ENCODE measurements at places on chromosomes 5 and 9. TPM values are rescaled to one million over a fixed set of nuclear protein-coding genes. Genes with fewer than 3 reads are reported as not detected.

TMED7 gene
- total RNA-seq, result 132 TPM

MRPL22 gene
- total RNA-seq, result 58.1 TPM

NTRK2 gene
- total RNA-seq, result not detected

SPAG8 gene
- not detected for total RNA-seq

OSMR gene
- total RNA-seq, result 97.7 TPM

NCBP1 gene
- 28.8 TPM for total RNA-seq

HTR1A gene
- total RNA-seq, result not detected

LMX1B gene
- 11.2 TPM for total RNA-seq

HAPLN1 gene
- not detected for total RNA-seq

SPATA31C1 gene
- not detected for total RNA-seq

GMCL2 gene
- not detected for total RNA-seq

DOLK gene
- total RNA-seq, result 17.6 TPM

PPP3R2 gene
- not detected for total RNA-seq

LCN1 gene
- total RNA-seq, result not detected

KCNV2 gene
- not detected for total RNA-seq

CCDC69 gene
- total RNA-seq, result 0.61 TPM

MEGF10 gene
- total RNA-seq, result not detected

TNFSF15 gene
- 1.3 TPM for total RNA-seq

KCNMB1 gene
- not detected for total RNA-seq

ENDOG gene
- 30.8 TPM for total RNA-seq

ZBTB26 gene
- 3.4 TPM for total RNA-seq

CDC26 gene
- total RNA-seq, result 39.2 TPM

FST gene
- 507 TPM for total RNA-seq

SPATA31E1 gene
- total RNA-seq, result not detected

PKD2L2 gene
- not detected for total RNA-seq

IL33 gene
- 0.94 TPM for total RNA-seq

PCDHGA10 gene
- 7.9 TPM for total RNA-seq

IL7R gene
- total RNA-seq, result 1.0 TPM

OCLN gene
- total RNA-seq, result 38.5 TPM

TYRP1 gene
- total RNA-seq, result not detected

SHISAL2B gene
- not detected for total RNA-seq

AK8 gene
- 1.2 TPM for total RNA-seq

PCDHGA7 gene
- total RNA-seq, result 4.7 TPM

FAM78A gene
- total RNA-seq, result 0.67 TPM

ZDHHC11 gene
- total RNA-seq, result 6.0 TPM

ZNF483 gene
- 5.7 TPM for total RNA-seq

TMCO6 gene
- total RNA-seq, result 16.5 TPM

HBEGF gene
- 148 TPM for total RNA-seq

ARID3C gene
- total RNA-seq, result 0.17 TPM

DMRT3 gene
- not detected for total RNA-seq

CACNA1B gene
- under 0.01 TPM for total RNA-seq

COL15A1 gene
- 0.50 TPM for total RNA-seq

LCP2 gene
- not detected for total RNA-seq

RAI14 gene
- 114 TPM for total RNA-seq

LCN15 gene
- not detected for total RNA-seq

ACTBL2 gene
- total RNA-seq, result 0.16 TPM

GKAP1 gene
- total RNA-seq, result 0.50 TPM

DDX31 gene
- total RNA-seq, result 27.0 TPM

FOXD4L6 gene
- total RNA-seq, result 1.0 TPM

TRIP13 gene
- total RNA-seq, result 13.4 TPM

NUTM2G gene
- total RNA-seq, result not detected

EDIL3 gene
- total RNA-seq, result 137 TPM

NEURL1B gene
- 2.9 TPM for total RNA-seq

LTC4S gene
- 0.50 TPM for total RNA-seq

MARCOL gene
- total RNA-seq, result not detected

HARS2 gene
- 24.8 TPM for total RNA-seq

EXOC3 gene
- total RNA-seq, result 41.2 TPM

ENG gene
- total RNA-seq, result 32.2 TPM

FRRS1L gene
- total RNA-seq, result under 0.01 TPM

All from mammary epithelial cell (primary cell).